Stimulated activated CD4-positive, alpha-beta T cell treated with anti-CD3 and anti-CD28 coated beads, Interleukin-1b, Interleukin-23, amount 100 ng/mL, for 1 hour (primary cell): ENCODE measurements at places on chromosomes 6 and 20.

DNA sequence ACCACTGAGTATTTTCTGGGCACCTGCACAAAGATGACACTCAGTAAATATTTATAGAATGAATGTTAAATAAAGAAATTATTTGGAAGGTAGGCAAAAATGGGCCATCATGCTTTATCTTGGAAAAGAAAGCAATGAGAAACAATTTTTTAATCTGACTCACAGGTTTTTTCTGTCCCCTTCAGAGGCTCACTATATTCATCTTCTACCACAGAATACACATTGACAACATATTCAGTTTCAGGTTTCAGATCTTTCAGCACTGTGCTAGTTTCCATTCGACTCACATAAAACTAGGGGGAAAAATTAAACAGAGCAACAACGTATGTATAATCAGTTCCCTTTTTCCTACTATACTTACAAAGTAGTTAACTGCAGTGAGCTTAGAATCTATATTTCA is 58.3 kb downstream of the COL12A1 start:
- DNase-seq, result no peak

DNA sequence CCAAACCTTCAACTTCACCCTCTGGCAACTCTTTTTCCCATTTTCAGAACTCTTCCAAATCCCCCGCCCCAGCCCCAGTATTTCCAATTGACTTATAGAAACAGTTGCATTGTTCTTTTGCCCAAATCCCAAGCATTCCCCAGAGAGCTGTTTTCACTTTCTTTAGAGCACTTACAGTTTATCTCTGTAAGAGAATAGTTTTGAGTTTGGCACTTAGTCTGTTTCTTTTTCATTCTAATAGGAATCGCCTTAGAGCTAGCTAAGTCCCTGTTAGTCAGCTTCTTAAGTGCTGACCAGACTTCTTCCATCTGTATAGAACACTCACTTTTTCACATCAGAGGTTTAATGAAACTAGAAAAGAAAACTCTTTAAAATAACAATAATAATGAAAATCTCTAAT is 374.2 kb upstream of the FLRT3 start:
- no peak for DNase-seq

DNA sequence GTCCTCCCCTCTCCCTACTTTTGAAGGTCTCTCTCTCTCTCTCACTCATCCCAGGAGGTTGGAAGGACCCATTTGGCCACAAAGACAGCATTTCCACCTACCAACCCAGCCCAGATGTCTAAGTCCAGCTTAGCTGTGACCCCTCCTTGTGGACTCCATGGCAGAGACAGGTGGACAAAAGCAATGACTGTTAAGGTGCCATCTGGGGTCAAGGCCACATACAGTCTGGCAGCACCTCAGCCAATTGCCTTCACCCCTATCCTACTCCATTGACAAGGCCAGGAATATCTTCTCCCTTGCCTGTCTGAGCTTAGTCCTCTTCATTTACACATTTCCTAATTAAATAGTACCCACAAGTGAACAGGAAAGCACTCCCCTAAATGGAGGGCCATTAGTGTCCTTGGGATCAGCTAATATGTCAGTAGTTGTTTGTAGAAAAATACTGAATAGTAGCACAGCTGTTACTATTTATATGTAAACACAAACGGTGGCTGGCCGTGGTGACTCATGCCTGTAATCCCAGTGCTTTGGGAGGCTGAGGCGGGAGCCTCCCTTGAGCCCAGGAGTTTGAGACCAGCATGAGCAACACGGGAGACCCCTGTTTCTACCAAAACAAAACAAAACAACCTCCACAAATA is 28.8 kb downstream of the GCM1 start:
- DNase-seq, result no peak

DNA sequence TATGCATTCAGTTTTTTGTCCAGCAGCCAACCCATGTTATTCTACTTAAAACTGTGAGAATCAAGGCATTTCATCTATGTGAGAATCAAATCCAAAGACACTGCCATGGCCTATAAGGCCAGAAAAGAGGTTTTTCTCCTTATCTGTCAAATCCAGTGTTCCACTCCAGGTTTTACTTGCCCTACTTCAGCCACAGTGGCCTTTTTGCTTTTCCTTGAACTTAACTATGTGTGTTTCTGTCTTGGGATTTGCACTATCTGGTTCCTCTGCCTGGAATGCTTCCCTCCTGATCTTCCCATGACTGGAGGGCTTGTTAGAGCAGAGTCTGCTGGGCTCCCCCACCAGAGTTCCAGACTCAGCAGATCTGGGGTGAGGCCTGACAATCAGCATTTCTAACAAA is 113.1 kb upstream of the DOK5 start:
- no peak for DNase-seq

DNA sequence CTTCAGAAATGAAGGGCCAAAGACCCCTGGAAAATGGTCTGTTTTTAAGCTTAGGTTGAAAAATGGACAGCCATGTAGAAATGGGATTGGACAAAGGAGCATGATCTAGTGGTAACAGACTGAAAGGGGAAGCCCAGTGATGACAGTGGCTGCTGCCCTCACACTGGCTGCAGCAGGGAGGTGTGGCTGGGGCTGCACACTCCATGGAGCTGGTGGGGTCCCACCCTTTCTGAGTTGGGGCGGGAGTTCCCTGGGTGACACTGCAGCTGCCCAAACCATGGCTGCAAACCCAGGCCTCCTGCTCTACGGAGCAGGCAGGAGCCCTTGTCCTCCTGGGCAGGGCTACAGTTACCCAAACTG is 8.5 kb upstream of the PACSIN1 start:
- no peak for DNase-seq

- DNase-seq, result no peak
Observed at GRCh38 chr6:159527351-159527750, 165.7 kb downstream of the SOD2 start.

DNA sequence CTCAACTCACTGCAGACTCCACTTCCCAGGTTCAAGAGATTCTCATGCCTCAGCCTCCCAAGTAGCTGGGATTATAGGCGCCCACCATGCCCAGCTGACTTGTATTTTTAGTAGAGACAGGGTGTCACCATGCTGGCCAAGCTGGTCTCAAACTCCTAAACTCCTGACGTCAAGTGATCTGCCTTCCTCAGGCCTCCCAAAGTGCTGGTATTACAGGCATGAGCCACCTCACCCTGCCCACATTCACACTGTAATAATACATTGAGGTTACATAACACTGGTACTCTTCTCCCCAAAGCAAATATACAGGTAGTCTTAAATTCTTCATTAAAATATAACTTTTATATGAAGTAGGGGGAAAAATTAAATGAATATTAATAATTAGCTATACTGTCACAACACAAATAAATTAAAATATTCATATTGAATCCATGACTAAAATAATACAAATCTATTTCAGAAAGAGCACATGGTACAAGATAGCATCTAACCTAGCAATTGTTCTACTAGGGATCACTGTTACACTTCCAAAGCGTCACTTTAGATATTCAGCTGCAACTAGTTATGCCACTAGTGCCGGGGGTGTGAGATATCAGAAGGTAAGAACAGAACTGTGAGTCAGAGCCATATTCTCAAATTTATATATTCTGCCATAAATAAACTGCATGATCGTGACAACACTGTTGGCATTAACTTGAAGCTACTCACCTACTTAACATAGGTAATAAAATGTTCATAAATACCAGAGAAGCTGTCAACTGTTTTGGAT is 169.1 kb upstream of the SHLD1 start:
- no peak for DNase-seq

GRCh38 chr6:123509112-123509511 is 127.6 kb downstream of the TRDN start:
- DNase-seq, result no peak

- no peak for DNase-seq
Observed at GRCh38 chr20:17631576-17632319, 50.3 kb downstream of the RRBP1 start.
